Activated CD4-positive, alpha-beta T cell treated with anti-CD3 and anti-CD28 coated beads, Interleukin-2, Interleukin-6, amounts not matched to agents 100 ng/mL and 50 ng/mL, durations not matched to agents 16 hours and 8 hours (primary cell): ENCODE measurements at places on chromosomes 12 and 14.

DNA sequence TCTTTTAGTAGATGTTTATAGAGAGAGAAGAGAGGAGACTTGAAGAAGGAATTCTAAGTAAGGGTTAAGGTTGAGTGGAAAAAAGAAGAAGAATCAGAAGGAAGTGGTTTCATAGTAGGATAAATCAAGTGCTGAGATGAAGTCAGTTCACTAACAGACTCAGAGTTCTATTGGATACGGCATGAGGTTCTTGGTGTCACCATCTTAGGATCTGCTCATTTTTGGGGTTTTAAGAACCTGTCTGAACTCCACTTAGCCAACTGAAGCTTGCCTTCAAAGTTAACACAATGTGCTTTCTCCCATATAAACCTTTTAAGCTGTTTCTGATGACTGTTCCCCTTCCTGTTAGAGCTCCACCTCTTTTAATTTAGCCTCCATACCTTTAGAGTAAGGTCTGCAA is 152.6 kb downstream of the PRKCH start:
- no peak for DNase-seq

DNA sequence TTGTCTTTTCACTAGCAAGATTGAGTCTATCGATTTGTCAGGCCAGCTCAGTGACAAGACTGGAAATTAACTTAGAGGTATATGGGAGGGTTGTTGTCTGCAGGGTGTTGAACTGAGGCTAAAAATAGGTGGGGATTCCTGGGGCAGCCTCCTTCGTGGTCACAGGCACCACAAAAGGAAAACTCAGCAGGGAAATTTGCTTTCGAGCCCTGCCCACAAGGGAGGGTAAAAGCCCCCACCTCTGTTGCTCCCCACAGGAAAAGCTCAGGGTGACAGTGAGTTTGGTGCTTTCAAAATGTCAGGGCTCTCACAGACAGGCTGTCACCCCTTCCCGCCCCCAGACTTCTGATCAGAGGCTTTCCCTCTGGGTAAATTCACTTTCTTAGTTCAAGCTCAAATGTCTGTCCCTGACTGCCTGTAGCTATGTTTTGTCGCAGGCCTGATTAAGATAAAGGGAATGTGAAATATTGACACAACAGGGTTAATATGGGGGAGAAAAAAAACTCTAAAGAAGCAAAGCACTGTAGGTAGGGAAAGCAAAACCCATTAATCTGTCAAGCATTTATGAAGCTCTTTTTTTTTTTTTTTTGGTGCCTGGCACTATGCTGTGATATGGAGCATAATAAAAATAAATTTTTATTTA is 11.7 kb upstream of the NFKBIA start:
- DNase-seq = peak; percentile 85

DNA sequence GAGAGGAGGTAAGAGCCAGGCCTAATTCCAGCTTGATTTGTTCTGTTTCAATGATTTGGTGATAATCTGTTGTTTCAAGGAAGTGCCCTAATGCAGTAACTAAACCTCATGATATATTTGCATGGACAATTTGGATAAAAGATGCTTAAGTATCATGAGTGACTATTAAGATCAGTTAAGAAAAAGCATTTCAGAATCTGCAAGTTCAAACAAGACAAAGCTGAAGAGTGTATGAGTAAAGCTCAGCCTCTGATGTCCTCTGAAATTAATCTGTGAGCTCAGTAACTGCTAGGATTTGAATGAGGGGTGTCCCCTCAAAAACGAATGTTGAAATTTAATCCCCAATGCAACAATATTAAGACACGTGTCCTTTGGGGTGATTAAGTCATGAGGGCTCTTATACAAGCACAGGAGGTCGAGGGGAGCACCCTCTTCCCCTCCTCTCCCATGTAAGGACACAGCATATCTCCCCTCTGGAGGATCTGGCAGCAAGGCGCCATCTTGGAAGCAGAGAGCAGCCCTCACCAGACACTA is 949.2 kb downstream of the GALC start:
- no peak for DNase-seq

- DNase-seq = no peak
Measured at GRCh38 chr12:108525681-108526080, 10.6 kb downstream of the FICD start.

DNA sequence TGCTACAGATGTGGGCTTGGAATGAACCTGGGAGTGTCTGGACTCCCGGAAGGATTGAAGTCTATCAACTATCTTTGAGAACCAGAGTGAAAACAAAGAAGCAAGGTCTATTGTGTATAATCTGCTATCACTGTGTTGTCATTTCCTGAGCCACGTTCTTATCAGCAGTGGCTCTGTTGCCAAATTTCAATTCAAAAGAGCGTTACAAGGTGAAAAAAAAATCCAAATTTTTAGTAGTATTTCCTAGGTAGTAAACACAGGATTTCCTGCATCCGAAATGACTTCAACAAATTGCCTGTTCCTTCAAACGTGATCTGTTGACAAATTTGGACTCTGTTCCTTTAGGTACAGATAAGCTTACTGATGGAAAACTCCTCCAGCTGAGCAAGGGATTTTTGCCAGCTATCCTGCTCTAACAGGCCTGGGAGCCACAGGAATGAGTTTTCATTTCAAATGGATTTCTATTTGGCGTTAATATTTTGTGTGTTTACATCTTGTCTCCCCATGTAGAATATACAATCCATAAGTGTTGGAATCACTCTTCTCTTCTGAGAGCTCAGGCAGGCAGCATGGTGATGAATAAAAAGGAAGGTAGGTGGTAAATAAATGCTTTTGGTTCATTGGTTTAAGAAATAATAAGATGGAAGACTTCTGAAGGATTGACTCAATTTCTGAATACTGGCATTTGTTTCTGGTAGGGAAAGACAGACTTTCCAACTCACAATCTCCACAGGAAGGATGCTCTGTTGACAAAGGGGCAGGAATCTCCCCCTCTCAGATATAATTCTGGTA is 58.5 kb downstream of the GPR135 start:
- no peak for DNase-seq

GRCh38 chr14:74855945-74856344 is 20.0 kb downstream of the PROX2 start:
- DNase-seq = no peak

GRCh38 chr14:41950428-41951151 is 343.9 kb downstream of the LRFN5 start:
- DNase-seq = no peak
